ENCODE measurements at places on chromosomes 12 and 14.

DNA sequence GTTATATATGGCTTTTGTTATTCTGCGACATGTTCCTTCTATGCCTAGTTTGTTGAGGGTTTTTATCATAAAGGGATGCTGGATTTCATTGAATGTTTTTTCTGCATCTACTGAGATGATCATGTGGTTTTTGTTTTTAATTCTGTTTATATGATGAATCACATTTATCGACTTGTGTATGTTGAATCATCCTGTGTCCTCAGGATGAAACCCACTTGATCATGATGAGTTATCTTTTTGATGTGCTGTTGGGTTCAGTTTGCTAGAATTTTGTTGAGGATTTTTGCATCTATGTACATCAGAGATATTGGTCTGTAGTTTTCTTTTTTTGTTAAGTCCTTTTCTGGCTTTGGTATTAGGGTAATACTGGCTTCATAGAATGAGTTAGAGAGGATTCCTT lies 291.2 kb downstream of the AKAP6 start:
- DNase-seq: no peak
- H3K27ac ChIP-seq: no peak overlapping the region
- no peaks in the 10 kb centered on the region for H3K27me3 ChIP-seq
- no peak overlapping the region for H3K4me3 ChIP-seq

DNA sequence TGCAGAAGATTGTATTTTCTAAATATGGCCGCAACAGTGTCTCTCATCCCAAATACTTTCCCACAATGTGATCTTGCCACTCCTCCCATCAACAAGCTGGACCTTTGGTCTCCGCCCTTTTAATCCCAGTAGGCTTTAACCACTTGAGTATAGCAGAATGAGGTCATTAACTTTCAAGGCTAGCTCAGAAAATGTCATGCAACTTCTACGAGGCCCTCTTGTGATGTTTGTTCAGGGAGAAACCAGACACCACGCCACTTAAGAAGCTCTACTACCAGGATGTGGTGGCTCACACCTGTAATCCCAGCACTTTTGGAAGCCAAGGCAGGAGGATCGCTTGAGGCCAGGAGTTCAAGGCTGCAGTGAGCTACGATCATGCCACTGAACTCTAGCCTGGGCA lies 20.1 kb upstream of the OR6J1 start:
- H3K36me3 ChIP-seq: no peaks in the 10 kb centered on the region
- no peak overlapping the region for H3K27ac ChIP-seq

DNA sequence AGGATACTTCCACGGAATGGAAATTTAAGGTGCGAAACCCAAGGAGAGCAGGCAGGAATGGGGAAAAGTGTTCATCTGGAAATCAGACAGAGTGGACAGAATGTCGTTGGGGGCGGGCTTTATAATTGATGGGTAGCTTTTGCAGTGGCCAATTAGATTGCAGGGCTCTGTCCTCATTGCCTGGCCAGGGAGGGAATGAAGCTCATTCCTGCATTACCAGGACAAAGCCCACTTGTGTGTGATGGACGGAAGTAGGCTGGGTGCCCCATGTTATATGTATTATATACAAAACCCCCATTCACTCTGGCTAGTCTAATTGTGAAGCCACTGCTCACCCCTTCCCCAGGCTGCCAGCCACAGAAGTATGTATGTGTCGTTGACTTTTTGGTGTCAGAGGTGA lies 23.6 kb downstream of the ZNF664 start:
- H3K36me3 ChIP-seq: peaks cover 10% of the 10 kb centered on the region
- peaks cover 13% of the 10 kb centered on the region for H3K4me1 ChIP-seq
- DNase-seq: no peak
- no peaks in the 10 kb centered on the region for H3K27me3 ChIP-seq
- no peak overlapping the region for H3K4me3 ChIP-seq

GRCh38 chr12:106097011-106097410 lies 41.7 kb downstream of the NUAK1 start:
- H3K4me3 ChIP-seq: no peak overlapping the region
- no peak for DNase-seq
- H3K4me1 ChIP-seq: no peaks in the 10 kb centered on the region
- no peaks in the 10 kb centered on the region for H3K27me3 ChIP-seq
- no peaks in the 10 kb centered on the region for H3K36me3 ChIP-seq

- H3K27me3 ChIP-seq: no peaks in the 10 kb centered on the region
- H3K36me3 ChIP-seq: no peaks in the 10 kb centered on the region
- no peak overlapping the region for H3K4me3 ChIP-seq
- no peaks in the 10 kb centered on the region for H3K4me1 ChIP-seq
- DNase-seq: no peak
These were observed 8.6 kb downstream of the TMEM179 start for GRCh38 chr14:104595911-104596450.

GRCh38 chr12:101619858-101620761 lies 25.3 kb downstream of the MYBPC1 start:
- H3K27ac ChIP-seq: no peak overlapping the region
- no peaks in the 10 kb centered on the region for H3K36me3 ChIP-seq

GRCh38 chr12:93272997-93273396 lies 104.7 kb upstream of the NUDT4 start:
- no peaks in the 10 kb centered on the region for H3K36me3 ChIP-seq
- H3K4me1 ChIP-seq: peaks cover 2% of the 10 kb centered on the region
- no peak for DNase-seq
- H3K27ac ChIP-seq: no peak overlapping the region
- H3K4me3 ChIP-seq: no peak overlapping the region
- H3K27me3 ChIP-seq: no peaks in the 10 kb centered on the region
